Thoracic aorta (tissue), 2 donors: ENCODE measurements at places on chromosomes 7 and 10.

DNA sequence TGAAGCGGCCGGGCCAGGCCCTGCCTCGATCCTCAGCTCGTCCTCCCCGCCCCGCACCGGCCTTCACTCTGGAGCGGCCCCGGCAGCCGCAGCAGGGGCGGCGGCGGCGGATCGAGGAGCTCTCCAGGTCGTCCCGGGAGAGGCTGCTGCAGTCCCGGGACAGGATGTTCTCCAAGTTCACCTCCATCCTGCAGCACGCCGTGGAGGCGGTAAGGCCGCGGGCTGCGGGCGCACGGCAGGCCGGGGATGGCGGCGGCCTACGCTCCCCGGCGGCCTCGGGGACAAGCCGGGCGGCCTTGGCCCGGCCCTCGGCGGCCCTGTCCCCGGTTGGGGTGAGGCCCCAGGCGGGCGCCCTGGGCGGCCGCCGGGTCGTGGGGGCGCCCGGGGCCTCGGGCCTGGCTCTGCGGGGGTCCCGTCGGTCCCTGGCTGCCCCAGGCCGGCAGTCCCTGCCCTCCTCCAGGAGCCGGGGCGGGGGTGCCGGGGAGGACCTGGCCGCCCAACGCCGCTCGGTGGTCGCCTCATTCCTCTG, 399 bp downstream of the FHIP2A start:
- no peak for DNase-seq

GRCh38 chr10:85863301-85864172, 503.1 kb downstream of the GRID1 start:
- DNase-seq, result no peak

DNA sequence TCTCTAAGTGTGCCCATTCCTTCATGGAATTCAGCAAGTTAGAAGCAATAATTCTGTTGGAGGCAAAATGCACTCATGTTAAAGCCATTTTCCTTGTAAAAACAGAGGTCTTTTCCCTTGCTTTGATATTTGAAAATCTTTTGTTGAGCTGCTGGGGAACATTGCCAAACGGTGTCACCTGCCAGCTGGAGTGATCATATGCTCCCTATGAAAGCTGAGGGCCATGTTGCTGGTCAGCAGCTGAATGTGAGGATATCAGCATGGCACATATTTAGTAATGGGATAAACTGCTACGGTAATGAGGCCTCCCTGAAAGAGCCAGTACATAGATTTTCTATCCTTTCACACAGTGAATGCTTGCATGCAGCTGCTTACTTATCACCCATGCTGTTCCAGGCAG, 224.3 kb downstream of the THSD7A start:
- no peak for DNase-seq

- DNase-seq, result no peak
Measured at GRCh38 chr7:157523766-157524421, 187.1 kb downstream of the DNAJB6 start.

DNA sequence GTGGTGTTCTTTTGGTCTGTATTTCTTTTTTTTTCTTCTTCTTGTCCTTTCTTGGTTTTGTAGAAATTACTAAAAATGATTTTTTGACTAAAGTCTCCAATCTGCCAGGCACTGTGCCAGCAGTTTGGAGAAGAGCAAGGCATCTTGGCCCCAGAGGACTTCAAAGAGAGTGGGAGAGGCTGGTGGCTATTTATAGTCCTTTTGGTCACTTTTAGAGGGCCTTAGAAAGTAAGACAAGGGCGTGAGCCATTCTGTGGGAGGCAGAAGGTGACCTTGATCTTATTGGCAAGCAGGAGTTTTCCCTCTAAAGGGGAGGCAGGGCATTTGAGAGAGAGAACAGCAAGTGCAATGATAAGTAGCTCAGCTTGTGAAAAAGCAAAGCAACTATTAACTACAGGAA, 211.9 kb downstream of the GALNT17 start:
- DNase-seq, result no peak

- DNase-seq, result no peak
Measured at GRCh38 chr10:25555865-25556264, 378.2 kb upstream of the MYO3A start.

DNA sequence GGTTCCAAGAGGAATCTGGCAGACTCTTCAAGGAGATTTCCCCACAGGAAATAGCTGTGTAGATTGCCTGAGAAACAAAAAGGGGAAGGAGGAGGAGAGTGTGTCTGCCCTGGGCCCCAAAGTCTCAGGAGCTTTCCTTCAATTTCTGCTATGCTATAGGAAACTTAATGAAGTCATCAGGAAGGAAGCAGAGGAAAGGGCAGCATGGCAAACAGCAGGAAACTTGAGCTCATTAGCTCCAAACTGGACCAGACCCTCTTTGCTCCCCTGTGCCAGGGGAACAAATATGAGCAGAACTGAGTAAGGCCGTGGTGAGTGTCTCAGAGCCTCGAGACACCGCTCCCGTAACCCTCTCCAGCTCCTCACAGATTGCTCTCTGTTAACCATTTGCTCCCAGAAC, 4.8 kb upstream of the KCNIP2 start:
- DNase-seq, result no peak

DNA sequence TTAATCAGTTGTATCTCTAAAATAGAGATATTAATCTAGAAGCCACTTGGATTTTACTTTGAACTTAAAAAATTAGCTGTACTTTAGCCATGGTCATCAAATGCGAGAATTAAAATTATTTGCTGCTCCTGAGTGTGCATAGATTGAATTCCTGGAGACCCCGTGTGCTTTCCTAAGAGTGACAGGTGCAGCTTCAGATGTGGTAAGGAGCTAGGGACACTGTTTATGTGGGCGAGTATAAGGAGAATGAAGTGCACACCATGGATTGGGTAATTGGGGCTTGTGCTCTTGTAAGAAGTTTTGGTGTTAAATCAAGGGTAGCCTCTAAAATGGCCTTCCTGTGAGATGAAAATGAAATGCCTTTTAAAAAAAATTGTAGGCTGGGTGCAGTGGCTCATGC, 9.8 kb downstream of the PLCE1 start:
- DNase-seq, result no peak

DNA sequence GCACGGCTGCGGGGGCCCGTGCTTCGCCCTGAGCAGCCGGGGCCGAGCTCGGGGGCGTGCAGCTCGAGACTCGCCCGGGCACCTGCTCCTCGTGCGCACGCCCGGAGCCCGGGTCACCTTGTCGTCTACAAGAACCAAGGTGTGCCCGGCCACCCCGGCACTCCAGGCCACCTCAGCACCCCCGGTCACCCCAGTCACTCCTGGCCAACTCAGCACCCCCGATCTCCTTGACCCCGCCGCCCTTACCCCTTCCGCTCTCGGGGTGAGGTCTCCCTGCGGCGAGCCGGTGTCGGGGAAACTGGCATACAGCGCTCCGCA, 268 bp upstream of the IGFBP3 start:
- no peak for DNase-seq

- DNase-seq, result no peak
Measured at GRCh38 chr10:17240096-17240495, 12.1 kb downstream of the VIM start.

DNA sequence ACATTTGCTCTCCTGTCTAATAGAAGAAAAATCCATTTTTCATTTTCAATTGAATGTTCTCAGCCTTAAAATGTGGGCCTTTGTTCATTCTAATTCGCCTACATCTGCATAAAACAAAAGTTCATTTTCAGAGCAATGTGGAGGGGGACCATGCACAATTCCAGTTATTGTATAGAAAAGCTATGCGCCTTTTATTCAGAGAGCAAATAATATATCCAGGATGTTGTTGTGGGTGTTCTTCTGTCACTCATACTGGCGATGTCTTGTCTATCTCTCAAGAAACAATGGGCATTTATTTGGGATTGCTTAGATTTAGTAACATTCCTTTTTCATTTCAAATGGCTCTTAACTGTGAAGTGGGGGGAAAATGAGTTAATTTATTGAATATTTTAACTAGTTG, 56.4 kb downstream of the KIF5B start:
- no peak for DNase-seq

DNA sequence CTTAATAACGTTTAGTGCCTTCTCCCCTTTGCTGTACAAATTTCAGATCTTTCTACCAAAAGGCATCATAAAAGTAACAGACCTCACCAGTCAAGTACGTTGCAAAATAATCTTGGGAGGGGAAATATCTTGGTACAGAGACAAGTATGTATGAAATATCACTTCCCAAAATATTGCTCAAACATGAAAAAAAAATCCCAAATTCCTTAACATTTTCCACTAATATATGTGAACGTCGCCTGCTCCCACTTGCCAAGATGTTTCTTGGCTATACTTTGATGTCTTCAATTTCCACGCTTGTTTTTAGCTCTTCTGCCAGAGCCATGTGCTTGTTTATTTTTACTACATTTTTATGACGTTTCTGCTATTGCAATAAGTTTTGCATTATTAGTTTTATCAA, 223.5 kb downstream of the PLXNA4 start:
- no peak for DNase-seq

DNA sequence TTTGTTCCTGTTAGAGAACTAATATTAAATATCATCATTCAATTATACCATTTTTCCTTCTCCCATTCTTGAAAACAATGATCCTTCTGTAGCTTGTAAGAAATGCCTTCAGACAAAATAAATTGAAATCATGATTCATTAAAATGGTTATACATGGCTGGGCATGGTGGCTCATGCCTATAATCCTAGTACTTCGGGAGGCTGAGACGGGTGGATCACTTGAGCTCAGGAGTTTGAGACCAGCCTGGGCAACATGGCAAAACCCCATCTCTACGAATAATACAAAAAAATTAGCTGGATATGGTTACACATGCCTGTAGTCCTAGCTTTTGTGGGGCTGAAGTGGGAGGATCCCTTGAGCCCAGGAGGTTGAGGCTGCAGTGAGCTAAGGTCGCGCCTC, 13.0 kb downstream of the CD36 start:
- no peak for DNase-seq

DNA sequence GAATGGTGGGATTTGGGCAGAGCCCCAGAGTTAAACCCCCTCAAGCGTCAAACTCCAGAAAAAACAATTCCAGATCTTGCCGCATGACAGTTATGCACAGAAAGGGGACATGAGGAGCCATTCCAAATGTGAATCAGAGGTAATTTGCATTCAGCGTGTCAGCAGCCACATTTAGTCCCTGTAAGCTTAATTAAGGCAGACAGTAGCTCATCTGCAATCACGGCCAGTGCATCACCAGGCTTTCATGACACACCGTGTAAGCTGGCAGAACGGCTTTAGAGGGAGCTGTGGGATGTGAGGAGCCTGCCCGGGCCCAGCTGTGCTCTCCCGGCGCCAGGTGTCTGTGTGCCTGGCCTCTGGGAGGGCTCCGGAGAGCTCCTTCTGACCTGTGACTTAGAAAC, 18.7 kb upstream of the PRKAG2 start:
- DNase-seq, result no peak

GRCh38 chr10:63761243-63761642, 240.0 kb downstream of the REEP3 start:
- DNase-seq, result no peak

- DNase-seq, result no peak
Measured at GRCh38 chr7:1601956-1602355, 32.1 kb upstream of the PSMG3 start.

DNA sequence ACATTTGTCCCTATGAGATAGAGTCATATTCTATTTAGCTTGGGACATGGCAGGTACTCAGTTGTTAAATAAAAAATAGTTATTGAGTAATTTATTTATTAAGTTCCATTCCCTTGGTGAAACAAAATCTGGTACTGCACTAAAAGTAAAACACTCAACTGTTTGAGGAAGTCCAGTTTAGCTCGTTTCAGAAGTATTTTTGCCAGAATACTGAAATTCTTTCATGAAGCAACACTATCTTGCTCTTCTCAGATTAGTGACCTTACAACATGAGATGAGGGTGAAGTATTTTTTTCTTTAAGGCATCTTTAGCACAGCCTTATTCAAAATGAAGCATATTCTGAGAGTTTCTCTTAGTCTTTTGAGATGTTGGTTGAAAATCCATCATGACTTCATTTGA, 106.0 kb downstream of the ZNF365 start:
- no peak for DNase-seq

DNA sequence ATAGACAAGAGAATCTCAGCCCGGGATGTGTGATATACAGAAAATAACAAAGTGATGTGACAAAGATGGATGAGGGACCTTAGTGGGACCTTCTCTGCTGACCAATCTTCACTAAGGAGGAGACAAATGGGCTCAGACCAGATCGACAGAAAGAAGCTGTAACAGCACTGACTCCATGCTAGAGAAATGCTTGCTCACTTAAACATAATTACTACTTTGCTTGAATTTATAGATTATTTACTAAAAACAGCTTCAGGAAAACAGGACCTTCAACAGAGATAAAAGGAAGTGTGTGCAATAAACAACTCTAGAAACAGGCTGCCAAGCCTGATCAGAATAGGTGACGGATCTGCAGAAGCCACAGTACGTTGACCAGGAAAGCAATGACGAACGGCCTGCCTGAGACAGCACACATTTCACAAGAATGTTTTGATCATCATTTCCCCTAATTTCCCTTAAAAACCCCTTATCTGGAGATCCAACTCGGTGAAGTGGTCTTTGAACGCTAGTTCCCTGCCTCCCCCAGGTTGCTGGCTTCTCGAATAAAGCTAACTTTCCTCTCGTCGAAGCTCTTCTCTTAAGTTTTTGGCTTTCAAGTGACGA, 98.4 kb upstream of the STEAP1B start:
- DNase-seq, result no peak

- DNase-seq, result no peak
Measured at GRCh38 chr10:62264702-62265436, 3.8 kb downstream of the RTKN2 start.

- DNase-seq, result no peak
Measured at GRCh38 chr10:110609605-110610004, 34.5 kb upstream of the RBM20 start.

- no peak for DNase-seq
Measured at GRCh38 chr10:670038-670437, 19.4 kb downstream of the DIP2C start.

DNA sequence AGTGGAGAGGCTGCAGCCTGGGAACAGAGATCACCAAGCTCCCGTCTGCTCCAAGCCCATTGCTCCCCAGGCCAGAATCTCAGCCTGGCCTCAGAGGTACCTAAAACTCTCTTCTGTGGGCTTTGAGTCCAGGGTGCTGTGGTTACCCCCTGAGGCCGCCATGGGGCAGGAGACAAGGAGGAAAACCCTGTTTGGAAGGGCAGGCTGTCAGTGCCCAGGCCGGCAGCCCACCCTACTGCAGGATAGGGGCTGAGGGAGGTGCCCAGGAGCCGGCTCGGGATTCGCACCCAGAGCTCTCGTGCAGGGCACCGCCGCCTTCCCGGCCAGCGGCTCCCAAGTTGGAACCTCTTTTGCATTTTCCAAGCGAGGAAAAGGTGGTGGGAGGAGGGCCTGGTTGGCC, 24.5 kb downstream of the UNCX start:
- DNase-seq, result no peak

GRCh38 chr10:50896721-50897120, 11.3 kb upstream of the A1CF start:
- no peak for DNase-seq

- DNase-seq, result no peak
Measured at GRCh38 chr7:31873816-31874597, 187.0 kb downstream of the PPP1R17 start.

DNA sequence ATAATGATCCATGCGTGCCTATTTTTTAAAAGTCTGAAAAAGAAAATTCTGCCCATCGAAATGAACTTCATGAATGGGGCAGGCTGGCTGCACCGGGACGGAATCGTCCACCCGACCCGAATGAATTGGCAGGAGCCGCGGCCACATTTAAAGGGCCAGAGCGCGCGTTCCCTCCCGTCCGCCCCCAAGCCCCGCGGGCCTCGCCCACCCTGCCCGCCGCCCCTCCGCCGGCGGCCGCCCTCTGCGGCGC, 319 bp upstream of the GATA3 start:
- DNase-seq, result no peak

- no peak for DNase-seq
Measured at GRCh38 chr10:125201791-125202622, 41.6 kb upstream of the CTBP2 start.

- no peak for DNase-seq
Measured at GRCh38 chr7:138354066-138354465, 106.0 kb upstream of the TRIM24 start.

GRCh38 chr10:77168861-77169260, 468.7 kb downstream of the KCNMA1 start:
- DNase-seq, result no peak
